ENCODE measurements at places on chromosomes 2 and 18.

GRCh38 chr18:27366151-27366550 lies 181.0 kb upstream of the CHST9 start:
- no peak for DNase-seq

- DNase-seq: no peak
These were observed 61.9 kb downstream of the SLC4A5 start for GRCh38 chr2:74281141-74281975.

GRCh38 chr2:236960531-236960930 lies 125.2 kb upstream of the COPS8 start:
- DNase-seq: no peak

DNA sequence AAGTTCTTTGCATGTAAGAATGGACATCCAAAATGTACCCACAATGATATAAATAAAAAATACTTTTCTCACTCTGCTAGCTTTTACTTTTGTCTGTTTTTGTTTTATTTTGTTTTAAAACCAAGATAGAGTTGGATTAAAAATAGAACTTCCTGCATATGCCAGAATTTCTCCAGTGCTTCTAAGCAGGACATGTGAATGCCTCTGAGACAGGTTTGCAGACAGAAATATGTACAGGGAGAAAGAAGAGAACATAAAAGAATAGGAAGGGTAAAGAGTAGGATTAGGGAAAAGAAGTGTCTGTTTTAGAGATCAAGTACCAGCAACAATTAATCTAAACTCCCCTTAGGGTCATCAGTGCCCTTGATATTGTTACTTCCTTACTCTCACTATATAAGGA lies 114.4 kb downstream of the BMPR2 start:
- DNase-seq: no peak

DNA sequence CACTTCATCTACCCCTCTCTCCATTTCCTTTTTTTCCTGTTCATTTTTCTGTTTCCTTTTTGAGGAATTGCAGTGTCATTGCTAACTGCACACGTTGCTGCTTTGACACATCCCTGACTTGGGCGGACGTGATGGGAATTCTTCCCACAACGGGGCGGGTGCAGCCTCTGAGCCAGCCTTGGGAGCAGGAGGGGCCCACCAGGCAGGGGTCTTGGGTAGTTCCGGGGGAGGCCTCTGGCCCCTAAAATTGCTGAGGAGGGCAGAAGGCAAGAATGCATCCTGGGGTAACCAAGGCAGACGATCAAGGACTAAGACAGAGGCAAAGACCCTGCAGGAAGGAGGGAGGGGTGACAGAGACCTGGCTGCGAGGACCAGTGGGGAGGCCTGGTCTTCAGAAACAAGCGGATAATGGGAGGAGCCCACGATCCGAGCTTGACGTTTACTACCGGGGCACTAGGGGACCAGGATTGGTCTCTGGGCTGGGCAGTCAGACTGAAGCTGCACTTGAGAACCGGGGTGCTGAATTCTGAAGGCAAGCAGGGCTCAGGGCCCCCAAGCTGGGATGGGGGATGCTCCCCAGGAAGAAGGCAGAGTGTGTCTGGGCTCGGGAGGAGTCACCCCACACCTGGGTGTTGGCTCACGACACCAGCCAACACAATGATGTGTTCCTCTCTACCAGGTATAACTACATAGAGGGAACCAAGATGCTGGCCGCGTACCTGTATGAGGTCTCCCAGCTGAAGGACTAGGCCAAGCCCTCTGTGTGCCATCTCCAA lies 14.8 kb upstream of the CNDP1 start:
- DNase-seq: no peak

Measured in stimulated activated CD8-positive, alpha-beta memory T cell treated with anti-CD3 and anti-CD28 coated beads, Interleukin-15, amount 100 ng/mL, for 4 hours (primary cell).